Stimulated activated CD4-positive, alpha-beta T cell treated with anti-CD3 and anti-CD28 coated beads, TNF-alpha, amount 100 ng/mL, for 24 hours (primary cell): ENCODE measurements at places on chromosomes 7 and 10.

DNA sequence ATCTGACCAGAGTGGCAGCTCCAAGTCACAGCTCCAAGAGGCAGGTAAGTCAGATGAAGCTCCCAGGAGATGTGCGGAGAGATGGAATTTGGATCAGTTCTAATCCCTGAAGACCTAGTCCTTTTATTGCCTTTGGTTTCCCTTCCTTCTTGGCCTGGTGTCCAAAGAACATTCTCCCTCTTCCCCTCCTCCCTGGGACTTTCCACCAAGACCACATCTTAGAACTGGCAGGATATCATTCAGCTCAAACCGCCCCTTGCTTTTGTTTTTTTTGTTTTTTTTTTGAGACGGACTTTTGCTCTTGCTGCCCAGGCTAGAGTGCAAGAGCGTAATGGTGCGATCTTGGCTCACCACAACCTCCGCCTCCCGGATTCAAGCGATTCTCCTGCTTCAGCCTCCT is 190.8 kb downstream of the GFRA1 start:
- no peak for DNase-seq

- DNase-seq = no peak
Observed at GRCh38 chr10:47035171-47035818, 124.1 kb downstream of the PTPN20 start.

GRCh38 chr7:803243-803635 is 29.0 kb upstream of the SUN1 start:
- no peak for DNase-seq

DNA sequence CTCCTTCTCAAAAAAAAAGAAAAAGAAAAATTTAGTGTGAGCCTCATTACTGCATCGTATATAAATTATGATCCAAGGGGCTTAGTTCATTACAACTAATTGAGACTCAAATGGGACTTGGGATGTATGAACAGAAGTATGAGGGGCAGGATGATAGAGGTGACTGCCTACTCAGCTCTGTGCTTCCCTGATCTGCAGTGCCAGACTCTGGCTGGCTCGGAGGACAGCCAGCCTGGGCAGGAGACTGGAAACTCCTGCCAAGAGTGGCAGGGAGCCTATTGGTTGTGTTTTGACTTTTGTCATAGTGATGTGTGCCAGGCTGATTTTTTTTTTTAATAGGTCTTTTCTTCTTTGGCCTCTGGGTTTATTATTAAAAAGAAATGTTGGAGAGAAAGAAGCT is 73.8 kb upstream of the GTF2IRD1 start:
- DNase-seq = no peak

DNA sequence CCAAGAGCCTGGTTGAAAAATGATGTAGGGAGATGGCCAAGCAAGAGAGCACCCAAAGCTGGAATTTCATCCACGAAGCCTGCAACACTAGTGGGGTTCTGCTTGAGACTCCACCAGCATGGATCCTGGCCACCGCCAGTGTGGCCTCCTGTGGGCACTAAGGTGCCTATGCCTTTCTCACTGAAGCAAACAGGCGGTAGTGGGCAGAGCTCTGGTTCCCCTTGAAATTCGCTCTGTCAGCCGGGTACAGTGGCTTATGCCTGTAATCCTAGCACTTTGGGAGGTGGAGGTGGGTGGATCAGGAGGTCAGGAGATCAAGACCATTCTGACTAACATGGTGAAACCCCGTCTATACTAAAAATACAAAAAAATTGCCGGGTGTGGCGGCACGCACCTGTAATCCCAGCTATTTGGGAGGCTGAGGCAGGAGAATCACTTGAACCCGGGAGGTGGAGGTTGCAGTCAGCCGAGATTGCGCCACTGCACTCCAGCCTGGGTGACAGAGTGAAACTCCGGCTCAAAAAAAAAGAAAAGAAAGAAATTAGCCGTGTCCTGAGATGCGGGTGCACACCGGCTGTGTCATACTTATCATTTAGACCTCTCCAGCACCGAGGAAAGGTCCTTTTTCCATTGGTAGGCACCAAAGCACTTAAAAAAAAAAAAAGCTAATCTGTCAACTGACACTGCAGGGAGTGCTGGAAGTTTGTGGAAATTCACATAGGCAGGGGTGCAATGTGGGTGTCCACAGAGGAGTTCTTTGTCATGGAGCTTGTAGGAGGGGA is 28.3 kb downstream of the CCM2 start:
- DNase-seq = no peak

- no peak for DNase-seq
Observed at GRCh38 chr10:87661861-87662785, 2.4 kb downstream of the PAPSS2 start.

- no peak for DNase-seq
Observed at GRCh38 chr7:116239020-116239419, 28.7 kb downstream of the TES start.

- no peak for DNase-seq
Observed at GRCh38 chr7:159095979-159096411, 48.7 kb downstream of the VIPR2 start.

- DNase-seq = no peak
Observed at GRCh38 chr7:87505122-87505521, 29.6 kb upstream of the ABCB4 start.

- DNase-seq = no peak
Observed at GRCh38 chr7:46291050-46291438, 370.0 kb upstream of the IGFBP3 start.

GRCh38 chr10:96309628-96310320 is 5.5 kb downstream of the DNTT start:
- no peak for DNase-seq

GRCh38 chr7:144513334-144513733 is 109.8 kb upstream of the NOBOX start:
- no peak for DNase-seq

- no peak for DNase-seq
Observed at GRCh38 chr7:48421357-48421756, 250.1 kb downstream of the ABCA13 start.

GRCh38 chr7:54837168-54837567 is 78.2 kb upstream of the SEC61G start:
- no peak for DNase-seq

GRCh38 chr10:85900487-85900886 is 466.1 kb downstream of the GRID1 start:
- no peak for DNase-seq

GRCh38 chr7:123148813-123149212 is 51.0 kb downstream of the SLC13A1 start:
- DNase-seq = no peak

DNA sequence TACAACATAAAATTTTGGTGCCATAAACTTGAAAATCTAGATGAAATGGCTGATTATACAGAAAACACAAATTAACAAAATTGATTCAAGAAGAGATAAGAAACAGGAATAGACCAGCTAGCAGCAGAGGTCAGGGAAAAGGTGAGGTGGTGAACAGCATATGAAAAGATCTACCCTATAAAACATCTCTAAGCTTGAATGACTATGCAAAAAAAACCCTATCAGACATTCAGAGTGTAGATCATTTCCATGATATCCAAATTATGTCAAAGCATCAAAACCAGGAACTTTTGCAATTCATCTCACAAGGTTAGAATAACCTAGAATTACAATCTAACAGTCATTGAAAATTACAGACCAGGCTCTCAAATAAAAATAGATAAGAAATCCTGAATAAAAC is 14.6 kb upstream of the BPGM start:
- DNase-seq = no peak

GRCh38 chr10:78258323-78259030 is 224.8 kb downstream of the RPS24 start:
- DNase-seq = no peak

GRCh38 chr7:36192053-36192824 is 39.2 kb downstream of the EEPD1 start:
- no peak for DNase-seq

DNA sequence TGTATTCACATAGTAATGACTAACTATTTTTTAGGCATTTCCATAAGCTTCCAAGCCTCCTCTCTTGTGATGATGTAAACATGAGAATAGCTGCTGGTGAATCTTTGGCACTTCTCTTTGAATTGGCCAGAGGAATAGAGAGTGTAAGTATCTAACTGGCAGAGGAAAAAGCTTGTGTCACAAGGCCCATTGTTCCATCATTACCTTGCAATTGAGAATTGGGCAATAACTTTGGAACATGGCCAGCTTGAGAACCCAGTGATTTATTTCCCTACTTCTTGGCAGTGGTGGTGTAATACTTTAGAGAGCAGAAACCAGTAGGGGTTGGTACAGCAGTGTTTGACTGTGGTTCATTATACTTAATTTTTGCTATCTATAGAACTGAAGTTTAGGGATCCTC is 12.0 kb downstream of the IFRD1 start:
- DNase-seq = no peak

GRCh38 chr7:157690833-157691585 is 354.2 kb downstream of the DNAJB6 start:
- DNase-seq = no peak

- DNase-seq = no peak
Observed at GRCh38 chr10:50554376-50554994, 69.3 kb downstream of the SGMS1 start.

DNA sequence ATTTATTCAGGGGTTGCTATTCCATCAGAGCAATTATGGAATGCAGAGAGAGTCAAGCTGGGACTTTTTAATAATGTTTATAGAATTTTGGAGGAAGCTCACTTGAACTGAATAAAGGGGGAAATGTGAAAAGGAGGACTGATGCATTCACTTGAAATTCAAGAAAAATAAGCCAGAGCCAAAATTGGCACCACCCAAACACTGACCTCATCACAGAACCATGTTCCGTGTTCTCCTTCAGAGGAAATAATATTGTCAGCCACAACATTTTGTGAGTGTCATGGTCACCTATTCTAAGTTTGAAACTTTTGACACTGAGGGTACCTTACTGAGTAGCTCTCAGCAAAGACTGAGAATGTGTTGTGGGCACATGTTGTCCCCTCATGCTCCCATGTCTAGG is 207.0 kb downstream of the ANK3 start:
- no peak for DNase-seq

DNA sequence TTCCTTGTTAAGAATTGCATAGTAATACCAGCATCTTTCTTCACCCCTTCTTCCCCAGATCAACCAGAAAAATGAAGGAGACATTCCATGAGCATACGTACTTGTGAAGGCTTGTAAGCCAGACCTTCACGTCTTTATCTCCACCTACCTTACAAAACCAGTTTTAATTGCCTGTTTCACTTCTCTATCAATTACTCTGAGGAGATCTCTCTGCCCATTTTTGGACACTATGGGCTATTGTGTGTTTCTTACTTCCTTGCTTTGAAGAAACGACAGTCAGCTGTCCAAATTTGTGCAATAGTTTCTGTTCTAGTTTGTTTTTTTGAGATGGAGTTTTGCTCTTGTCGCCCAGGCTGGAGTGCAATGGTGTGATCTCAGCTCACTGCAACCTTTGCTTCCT is 349.7 kb upstream of the MBL2 start:
- DNase-seq = no peak

DNA sequence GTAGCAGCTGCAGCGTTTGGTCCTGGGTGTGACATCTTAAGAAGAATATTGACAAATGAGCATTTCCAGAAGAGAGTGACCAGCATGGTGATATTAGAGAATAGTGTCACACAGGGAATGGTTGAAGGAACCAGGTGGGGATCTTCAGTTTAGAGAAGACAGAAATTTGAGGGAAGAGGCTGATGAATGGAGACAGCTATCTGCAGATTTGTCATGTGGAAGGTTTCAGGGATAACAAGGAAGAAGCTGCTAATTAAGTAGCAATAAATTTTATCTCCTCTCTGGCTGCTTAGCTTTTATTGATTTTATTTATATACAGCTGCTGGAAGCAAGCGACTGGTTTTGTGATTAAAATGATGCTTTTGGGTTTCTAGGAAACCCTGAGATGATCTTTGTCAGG is 26.0 kb downstream of the SDK1 start:
- no peak for DNase-seq

GRCh38 chr10:113264333-113265131 is 288.3 kb upstream of the HABP2 start:
- no peak for DNase-seq

DNA sequence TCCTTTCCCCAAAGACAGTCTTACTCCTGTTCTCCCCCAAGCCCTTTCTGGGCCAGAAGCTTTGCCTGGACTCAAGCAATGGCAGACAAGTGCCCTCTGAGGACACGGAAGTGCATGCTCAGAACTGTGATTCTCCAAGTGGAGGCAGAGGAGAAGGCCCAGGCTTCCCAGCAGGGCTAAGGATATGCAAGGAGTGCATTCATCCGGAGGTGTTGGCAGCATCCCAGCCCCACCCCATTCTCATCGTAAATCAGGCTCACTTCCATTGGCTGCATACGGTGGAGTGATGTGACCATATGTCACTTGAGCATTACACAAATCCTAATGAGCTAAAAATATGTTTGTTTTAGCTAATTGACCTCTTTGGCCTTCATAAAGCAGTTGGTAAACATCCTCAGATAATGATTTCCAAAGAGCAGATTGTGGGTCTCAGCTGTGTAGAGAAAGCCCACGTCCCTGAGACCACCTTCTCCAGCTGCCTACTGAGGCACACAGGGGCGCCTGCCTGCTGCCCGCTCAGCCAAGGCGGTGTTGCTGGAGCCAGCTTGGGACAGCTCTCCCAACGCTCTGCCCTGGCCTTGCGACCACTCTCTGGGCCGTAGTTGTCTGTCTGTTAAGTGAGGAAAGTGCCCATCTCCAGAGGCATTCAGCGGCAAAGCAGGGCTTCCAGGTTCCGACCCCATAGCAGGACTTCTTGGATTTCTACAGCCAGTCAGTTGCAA is 1.4 kb upstream of the RBP3 start:
- DNase-seq = no peak

DNA sequence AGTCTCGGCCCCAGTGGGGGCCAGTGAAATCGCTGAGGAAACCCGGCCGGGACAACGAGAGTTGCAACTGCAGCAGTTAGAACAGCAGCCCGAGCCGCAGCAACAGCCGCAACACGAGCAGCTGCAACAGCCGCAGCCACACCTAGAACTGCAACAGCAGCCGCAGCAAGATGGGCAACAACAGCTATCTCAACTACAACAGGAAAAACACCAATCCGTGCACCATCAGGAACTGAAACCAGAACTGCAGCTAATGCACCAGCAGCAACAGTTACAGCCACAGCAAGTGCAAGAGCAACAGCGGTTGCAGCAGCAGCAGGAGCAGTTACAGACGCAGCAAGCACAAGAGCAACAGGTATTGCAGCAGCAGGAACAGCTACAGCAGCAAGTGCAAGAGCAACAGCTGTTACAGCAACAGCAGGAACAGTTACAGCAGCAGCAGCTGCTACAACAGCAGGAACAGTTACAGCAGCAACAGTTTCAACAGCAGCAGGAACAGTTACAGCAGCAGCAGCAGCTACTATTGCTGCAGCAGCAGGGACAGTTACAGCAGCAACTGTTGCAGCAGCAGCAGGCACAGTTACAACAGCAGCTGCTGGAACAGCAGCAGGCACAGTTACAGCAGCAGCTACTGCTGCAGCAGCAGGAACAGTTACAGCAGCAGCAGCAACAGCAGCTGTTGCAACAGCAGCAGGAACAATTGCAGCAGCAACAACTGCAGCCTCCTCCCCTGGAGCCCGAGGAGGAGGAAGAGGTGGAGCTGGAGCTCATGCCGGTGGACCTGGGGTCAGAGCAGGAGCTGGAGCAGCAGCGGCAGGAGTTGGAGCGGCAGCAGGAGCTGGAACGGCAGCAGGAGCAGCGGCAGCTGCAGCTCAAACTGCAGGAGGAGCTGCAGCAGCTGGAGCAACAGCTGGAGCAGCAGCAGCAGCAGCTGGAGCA is 6.1 kb downstream of the ZNF853 start:
- DNase-seq = no peak
